Activated naive CD4-positive, alpha-beta T cell treated with anti-CD3 and anti-CD28 coated beads, Interleukin-2, amount 50 U/mL, for 72 hours (primary cell): ENCODE measurements at places on chromosomes 3 and 15.
A peak's percentile ranks its signal among the peaks of the same experiment; 100 is the strongest.

DNA sequence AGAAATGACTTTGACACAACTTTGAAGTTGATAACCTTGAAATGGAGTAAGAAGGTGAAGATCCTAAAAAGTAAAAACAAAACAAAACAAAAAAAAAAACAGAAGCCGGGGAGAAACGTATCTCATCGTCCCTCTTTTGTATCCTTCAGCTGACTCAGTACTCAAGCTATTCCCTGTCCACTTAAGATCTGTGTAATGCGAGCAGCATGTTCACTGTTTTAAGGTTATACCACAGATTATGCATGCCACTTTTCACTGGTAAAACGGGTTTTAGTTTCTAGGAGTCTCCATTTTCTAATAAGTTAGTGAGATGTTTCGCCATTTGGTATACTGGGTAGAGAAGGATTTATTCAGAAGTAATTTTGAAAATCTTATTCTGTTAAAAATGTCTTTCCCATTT is 324.3 kb downstream of the FEZF2 start:
- no peak for DNase-seq

- DNase-seq, result no peak
Observed at GRCh38 chr3:75886971-75887526, 101.7 kb upstream of the ZNF717 start.

- DNase-seq, result no peak
Observed at GRCh38 chr3:139450159-139450558, 26.2 kb downstream of the RBP2 start.

GRCh38 chr3:25097023-25097422 is 331.0 kb upstream of the RARB start:
- no peak for DNase-seq

DNA sequence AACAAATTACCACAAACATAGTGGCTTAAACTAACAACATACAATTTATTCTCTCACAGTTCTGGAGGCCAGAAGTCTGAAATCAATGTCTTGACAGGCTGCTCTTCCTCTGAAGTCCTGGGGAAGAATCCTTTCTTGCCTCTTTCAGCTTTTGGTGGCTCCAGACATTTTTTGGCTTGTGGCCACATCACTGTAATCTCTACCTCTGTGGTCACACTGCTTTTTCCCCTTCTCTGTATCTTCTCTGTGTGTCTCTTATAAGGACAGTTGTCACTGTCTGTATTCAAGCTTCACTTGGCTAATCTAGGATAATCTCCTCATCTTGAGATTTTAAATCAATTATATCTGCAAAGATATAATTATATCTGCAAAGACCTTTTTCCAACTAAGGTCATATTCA is 80.3 kb upstream of the ABHD2 start:
- DNase-seq, result no peak

- DNase-seq, result no peak
Observed at GRCh38 chr3:188581792-188582191, 427.8 kb downstream of the LPP start.

GRCh38 chr3:19399356-19399755 is 251.0 kb downstream of the KCNH8 start:
- no peak for DNase-seq

GRCh38 chr3:107987036-107987939 is 103.5 kb downstream of the CD47 start:
- no peak for DNase-seq

- peak; percentile 35 for DNase-seq
Observed at GRCh38 chr15:78808550-78808949, 2.7 kb downstream of the ADAMTS7 start.

DNA sequence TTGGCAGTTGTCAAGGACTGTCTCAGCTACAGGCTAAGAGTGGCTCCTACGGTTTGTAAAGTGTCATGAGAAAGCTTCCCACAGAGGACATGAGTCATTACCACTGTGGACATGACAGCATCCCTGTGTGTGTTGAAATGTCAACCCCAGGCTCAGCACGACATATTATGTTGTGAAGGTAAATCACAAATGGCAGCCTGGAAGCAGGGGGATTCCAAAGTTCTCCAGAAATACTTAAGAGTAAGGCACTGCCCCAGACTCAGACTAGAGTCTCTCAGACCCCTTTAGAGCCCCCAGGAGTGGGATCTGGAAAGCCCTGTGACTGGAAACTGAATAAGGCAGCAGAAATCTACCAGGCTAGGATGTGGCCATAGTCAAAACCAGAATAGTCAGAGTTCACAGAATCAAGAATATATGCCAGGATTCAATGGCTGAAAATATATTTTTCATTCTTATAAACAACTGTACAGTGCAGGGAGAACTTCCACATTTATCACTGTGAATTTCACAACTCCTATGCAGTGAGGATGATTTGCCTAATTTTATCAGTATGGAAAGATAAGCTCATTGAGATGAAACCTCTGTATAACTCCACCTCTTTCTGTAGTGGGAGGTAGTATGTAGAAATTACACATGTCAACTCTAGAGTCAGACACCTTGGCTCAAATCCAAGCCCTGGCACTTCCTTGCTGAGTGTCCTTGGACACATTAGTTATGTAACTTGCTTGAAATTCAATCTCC is 237.1 kb upstream of the CFAP20DC start:
- peak; percentile 38 for DNase-seq

DNA sequence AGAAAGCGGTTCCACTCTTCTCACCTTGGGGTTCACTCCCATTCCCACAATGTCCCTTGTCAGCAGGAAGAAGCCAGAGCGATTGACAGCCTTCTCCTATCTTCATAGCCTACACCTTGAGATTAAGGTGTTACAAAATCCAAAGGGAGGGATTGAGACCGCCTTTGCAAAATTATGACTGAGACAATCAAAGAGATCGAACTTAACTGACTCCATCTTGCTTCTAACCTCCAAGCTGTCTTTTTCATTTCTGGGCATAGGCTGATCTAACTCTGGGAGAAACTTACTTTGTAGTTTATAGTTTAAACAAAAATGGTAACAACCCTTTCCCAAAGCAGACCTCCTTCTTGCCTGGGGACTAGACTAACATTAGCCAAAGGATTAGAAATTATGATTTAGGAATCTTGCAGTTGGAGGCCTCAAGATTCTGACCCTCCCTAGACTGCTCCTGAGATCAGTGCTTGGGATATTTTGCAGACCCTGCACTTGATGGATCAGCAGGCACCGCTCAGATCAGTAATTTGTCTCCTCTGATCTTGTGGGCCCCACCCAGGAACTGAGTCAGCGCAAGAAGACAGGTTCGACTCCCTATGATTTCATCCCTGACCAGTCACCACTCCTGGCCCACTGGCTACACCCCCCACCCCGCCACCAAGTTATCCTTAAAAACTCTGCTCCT is 40.0 kb downstream of the PAQR5 start:
- no peak for DNase-seq

DNA sequence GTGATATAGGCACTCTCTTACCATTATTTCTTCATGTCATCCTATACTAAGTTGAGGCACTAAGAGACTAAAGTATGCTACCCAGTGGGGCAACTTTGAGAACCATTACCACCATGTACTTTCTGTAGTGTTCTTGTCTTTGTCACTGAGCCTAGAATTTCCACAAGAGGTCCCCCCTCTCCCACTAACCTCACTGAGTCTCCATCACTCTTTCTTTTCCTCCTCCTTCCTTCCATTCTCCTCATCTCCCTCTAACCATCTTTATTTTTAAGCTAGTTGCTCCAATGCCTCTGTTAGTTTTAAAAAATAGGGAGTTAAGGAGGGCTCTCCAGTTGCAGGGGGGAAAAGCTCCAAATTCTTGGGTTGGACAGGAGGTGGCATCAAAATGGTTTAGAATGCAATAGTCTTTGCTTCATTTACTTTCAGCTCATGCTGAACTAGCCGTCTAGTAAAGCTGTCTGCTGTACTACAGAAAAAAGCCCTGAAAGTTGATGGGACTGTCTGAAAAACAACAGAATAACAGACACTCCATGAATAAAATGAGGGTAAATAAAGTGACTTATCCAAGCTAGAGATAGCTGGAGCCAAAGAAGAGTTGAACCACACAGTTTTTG is 85.1 kb upstream of the MYRIP start:
- DNase-seq, result no peak

GRCh38 chr3:174220775-174221554 is 638.2 kb upstream of the NAALADL2 start:
- no peak for DNase-seq

DNA sequence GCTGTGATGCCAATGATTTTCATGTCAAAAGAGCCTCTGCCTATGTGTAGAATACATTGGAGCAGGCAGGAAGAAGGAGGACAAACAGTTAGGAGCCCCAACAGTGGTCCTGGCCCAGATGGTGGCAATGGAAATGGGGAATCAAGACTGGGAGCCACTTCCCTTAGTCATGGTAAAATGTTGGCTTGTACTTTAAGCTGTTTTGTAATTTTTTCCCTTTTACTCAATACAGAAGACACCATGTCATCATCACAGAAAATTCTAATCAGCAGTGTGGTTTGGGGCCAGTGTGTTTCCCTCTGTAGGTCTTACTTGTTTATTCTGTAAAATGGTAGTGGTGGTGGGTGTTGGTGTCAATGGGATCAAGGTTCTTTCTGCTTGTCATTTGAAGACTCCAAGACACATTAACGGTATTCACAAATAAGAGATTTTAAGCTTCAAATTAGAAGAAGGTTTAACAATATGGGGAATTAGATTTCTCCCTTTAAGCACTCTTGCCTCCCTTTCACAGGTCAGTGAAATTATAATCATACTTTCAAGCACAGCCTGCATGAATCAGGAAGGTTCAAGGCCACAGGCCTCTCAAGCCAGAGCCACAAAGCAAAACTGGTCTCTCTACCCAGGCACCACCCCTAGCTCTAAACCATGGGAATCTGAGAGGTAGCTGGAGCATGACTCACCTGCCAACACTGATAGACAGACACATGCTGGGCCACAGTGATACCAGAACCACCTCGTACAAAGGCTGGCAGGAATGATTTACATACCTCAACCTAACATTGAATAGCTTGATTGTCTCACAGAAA is 24.9 kb downstream of the SIAH2 start:
- DNase-seq, result peak; percentile 69

- no peak for DNase-seq
Observed at GRCh38 chr15:50275908-50276307, 10.4 kb upstream of the HDC start.

DNA sequence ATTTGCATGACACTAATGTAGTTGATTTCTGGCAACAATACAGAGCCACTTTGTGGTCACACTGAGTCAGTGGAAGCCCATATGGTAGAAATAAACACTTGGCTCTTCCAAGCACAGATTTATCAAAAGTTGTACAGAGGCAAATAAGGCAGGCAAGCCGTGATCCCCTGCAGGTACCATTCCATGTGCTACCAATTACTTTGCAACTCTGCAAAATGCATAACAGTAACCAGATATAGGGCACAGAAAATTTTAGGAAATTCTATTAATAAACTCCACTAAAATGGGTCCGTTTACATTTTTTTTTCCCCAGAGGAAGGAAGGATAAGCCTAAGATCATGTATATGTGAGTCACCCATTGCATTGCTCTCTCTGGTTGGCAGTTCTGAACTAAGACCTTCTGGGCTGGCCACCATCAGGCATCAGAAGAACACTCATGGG is 103.1 kb upstream of the PTX3 start:
- DNase-seq, result no peak

DNA sequence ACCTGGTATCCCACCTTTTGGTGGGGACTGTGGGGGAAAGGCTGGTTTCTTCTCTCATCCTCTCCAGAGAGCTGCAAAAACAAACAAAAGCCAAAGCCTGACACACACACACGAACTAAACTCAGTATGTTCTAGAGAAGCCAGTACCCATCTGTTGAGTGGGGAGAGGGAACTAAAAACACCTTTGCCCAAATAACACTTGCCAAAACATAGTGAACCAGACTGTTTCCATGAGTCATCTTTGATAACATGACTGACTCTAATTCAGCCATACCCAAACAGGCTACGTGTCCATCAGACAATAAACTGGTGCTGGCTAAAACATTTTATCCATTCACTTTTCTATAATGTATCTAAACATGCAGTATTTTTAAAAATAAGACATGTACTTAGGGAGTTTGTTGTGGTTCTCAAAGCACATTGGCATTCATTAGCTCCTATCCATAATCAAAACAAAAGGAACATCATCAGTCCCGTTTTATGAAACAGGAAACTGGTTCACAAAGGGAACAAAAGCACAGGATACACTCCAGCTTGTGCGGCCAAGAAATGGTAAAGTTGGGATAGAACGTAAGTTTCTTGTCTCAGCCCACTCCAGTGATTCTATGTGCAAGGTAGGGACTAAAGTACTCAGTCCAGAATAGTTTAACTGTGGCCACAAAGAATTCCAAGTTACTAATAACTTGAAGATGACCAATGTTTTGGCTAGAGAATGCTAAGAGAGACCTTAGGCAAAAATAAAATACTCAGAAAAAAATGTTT is 16.1 kb downstream of the LYSMD2 start:
- DNase-seq, result no peak

DNA sequence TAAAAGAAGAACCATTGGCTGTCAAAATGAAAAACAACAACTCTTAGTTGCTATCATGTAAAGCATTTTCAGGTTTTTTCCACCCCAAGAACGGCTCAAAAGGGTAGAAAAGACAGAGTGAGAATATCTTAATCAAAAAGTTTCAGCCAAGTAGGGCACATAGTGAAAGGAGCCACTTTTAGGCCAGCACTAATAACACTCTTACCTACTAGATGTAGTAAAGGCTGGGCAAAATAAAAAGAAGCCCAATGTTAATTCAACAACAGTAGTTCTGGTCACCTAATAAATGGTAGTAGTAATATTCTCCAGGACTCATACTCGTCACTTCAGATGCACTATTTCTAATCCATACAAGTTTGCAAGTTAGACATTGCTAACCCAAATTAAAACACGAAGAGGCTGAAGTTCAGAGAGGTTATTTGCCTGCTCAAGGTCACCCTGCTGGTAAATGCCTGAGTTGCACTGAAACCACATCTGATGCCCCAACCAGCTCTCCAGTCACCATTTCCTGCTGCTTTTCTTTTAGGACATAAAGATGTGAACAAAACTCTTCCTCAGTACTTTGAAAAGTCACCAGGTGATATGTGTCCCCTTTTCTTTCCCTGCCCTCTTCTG is 7.5 kb downstream of the GOLIM4 start:
- no peak for DNase-seq

- DNase-seq, result no peak
Observed at GRCh38 chr3:188286087-188286513, 132.1 kb downstream of the LPP start.

- DNase-seq, result no peak
Observed at GRCh38 chr3:194994551-194994981, 276.4 kb downstream of the XXYLT1 start.

DNA sequence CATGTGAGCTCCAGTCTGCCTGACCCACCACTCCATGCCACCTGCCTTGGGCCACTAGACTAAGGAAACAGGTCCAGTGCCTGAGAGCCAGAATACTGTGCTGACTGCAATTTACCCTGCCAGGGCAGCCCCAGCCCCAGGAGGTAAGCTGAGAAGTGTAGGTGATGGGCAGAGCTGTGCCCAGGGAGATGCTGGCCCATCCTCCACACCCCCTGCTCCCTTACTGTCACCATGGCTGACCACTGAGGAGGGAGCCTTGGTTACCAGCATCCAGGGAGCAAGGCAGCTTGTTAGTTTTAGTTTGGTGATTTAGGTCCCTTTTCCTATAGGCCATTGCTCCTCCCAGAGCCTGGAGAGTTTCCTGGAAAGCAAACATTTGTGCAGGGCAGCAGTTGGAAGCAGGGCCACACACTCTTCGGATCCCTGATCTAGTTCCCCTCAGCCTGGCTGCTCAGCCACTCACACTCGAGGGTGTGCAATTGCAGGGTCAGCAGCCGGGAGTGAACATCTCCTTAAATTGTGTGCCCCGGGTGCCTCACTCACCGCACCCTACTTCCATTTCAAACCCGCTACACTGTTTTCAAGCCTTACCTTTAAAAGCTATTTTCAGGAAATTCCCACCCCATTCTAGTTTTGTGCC is 2.0 kb downstream of the GALNT15 start:
- DNase-seq, result no peak

GRCh38 chr3:50926868-50927267 is 252.1 kb downstream of the DOCK3 start:
- DNase-seq, result no peak
